ENCODE measurements at places on chromosomes 4 and X.

DNA sequence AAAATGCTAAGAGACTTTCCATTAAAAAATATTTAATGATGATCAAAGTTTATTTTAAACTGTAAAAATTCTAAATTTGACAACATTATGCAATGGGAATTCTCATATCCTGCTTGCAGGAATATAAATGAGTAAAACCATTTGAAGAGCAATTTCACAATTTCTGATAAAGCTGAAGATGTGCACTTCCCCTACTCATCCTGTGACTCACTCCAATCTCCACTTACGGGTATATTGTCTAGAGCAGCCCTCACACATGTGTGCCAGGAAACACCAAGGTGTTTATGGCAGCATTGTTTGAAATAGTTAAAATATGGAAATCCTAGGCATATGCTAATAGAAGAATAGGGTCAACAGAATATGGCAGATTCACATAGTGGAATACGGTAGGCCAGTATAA lies 158.4 kb downstream of the PDHA2 start:
- no peak for DNase-seq

DNA sequence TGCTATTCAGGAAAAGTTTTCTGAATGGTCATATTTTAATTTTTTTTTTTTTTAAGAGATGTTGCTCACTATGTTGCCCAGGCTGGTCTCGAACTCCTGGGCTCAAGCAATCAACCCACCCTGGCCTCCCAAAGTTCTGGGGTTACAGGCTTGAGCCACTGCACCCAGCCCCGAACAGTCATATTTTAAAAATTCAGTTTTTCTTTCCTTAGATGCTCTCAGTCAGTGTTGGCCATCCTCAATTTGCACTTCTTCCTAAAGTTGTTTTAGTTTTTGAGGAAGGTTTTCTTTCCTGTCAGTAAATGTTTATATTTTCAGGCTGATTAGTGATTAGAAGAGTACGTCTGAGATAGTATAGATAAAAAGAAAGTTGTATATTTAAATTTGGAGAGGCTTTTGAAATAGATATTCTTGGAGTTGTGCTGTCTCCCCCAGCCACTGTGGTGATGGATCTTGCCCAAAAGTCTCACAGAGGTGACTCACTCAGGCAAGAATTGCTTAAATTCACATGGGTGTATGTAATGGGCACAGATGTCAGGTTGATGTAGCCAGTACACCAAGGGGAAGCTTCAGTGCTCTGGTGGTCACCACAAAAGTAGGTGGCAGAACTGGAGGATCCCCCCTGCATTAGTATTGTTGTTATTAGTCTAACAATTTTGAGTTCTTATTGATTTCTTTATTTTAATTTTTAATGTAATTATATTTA lies 72.2 kb upstream of the ELOVL6 start:
- DNase-seq, result no peak

DNA sequence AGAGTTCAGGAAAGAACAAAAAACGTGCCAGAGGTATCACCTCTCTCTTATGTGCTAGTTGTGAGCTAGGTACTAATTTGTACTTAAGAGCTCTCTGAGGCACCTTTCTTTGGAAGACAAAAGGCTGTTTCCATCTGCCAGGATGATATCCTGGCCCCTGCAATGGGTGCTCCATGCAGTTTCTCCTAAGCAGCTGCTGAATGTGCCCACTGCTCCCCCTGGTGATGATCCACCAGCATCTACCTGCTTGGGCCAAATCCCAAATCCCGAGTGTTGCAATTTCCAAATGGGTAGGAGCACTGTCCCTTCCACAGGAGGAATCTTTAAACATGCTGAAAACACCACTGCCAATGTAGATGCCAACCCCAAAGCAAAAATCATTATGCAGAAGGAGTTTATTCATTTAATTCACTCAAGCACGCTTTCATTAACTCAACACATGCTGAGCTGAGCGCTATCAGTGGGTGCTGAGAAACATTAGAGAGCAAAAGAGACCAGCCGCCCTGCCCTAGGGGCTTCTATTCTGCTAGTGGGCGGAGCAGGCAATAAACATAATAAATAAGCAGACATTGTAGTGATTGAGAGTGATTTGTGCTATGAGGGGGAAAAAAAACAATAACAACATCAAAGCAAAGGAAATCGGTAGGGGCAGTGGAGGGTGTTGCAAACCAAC lies 69.6 kb upstream of the C4orf50 start:
- no peak for DNase-seq

GRCh38 chr4:106315476-106315967 lies 487 bp downstream of the TBCK start:
- peak; percentile 2 for DNase-seq

DNA sequence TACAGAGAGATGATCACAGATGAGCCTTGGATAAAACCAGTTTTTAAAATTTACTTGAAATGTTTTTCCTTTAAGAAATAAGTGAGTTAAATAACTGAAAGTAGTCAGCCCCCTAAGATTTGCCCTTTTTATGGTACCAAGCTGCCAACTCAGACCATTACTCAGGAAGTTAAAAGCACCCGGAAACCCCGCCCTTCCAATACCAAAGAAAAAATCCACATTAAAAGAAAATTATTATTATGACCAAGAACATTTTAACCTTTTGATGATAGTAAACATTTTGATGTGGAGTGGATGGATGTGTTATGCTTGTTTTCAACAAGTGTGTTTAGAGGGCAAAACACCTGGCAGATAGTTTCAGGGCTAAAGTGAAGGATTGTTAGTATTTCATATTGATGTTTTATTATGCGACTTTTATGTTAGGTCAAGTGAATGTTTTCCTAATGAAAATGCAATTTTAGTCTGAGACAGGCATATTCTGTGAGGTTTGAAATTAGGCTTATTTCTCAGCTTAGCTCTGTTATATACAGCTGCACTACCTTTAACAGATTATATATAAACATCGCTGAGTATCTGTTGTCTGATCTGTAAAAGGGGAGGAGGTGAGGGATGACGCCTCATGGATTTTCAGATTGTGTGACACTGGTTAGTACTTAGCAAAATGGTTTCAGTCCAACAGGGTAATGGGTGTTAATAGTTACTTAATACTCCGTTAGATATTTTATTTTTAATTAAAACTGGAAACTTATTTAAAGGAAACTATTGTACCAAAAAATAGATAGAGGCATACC lies 89.0 kb downstream of the KDM6A start:
- DNase-seq, result no peak

DNA sequence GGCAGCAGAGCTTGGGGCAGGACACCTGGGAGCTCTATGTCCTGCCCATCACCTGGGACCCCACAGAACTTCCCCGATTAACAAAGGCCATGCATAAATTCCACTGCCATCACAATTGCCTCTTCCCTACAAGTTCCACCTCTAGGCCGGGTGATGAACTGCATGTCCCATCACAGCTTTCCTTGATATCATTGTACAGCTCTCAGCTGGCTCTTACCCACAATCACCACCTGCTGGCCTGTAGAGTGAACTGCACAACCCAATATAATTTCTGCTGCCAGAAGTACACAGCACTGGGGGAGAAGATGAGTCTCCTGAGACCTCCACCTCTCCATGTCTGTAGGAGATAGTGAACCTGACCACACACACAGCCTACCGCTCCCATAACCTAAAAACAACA lies 285.0 kb upstream of the AADAT start:
- peak; percentile 47 for DNase-seq

- no peak for DNase-seq
Measured at GRCh38 chr4:80263541-80264351, 2.7 kb upstream of the FGF5 start.
